Stimulated activated CD4-positive, alpha-beta T cell treated with anti-CD3 and anti-CD28 coated beads, Interleukin-2, amount 100 ng/mL, for 48 hours (primary cell): ENCODE measurements at places on chromosomes 16 and 17.

GRCh38 chr17:306536-307294 lies 45.9 kb downstream of the RPH3AL start:
- no peak for DNase-seq

DNA sequence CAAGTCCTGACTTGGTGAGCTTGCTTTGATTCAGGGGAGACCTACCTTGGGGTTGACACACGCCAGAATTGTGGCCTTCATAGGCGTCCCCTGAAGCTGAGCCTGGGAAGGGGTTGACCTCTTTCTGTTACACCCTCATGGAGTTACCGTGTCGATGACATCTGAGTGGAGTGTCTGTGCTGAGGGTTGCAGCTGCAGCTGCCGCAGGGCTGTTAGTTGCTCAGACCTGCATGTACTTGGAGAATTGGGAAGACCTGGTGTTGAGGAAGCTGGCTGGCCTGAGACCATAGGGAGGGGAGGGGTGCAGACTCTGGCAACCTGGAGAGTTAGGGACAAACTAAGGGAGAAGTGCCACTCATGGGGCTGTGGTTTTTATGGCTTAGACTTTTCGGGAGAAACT lies 9.6 kb downstream of the GSE1 start:
- no peak for DNase-seq

DNA sequence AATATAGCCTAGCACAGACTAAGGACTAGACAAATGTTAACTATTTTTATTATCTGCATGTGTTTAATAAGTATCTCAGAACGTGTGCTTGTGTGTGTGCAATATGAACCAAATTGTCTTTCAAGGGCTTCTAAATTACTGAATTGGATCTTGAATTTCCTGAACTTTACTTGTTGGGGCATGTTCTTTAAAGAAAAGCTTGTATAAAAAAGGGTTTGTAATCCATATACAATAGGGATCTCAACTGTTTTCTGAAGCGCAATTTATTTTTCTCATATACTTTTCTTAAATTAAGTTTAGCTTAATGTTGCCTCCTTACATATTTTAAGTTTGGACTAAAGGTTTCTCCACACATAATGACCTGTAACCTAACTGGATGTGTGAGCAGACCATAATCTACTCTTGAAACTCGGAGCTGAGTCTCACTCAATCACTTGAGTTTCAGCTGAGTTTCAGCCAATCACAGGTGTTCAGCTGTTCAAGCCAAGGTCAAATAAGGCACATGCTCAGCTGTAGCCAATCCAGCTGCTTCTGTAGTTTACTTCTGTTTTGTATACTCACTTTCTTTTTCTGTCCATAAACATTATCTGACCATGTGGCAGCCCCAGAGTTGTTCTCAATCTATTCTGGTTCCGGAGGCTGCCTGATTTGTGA lies 72.3 kb downstream of the CDK5R1 start:
- DNase-seq: no peak

DNA sequence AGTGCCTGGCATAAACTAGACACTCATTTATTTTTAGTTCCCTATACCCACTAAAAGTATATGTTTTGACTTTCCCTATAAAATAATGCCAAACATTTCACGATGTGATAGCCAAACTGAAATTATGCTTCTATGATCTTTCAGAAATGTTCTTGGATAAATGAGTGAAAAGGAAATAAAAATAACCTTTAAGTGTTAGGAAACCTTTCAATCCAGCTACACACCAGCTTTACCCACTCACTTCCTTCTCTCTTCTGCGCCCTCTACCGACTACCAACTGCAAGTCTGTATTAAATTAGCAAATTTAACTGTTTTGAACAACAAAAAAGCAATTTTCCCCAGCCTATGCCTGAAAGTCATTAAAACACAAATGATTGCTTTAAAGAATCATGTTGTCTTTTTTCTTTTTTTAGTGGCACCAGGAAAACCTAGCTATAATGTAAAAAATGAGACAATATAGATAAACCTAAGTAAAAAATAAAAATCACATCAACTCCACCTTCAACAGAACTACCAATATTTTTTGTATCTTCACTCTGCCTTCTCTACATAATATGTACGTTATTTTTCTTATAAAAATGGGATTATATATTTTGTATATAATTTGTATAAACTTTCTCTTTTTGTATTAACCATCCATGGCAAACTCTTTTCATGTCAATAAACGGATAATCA lies 13.2 kb upstream of the TMEM100 start:
- DNase-seq: peak; percentile 32

DNA sequence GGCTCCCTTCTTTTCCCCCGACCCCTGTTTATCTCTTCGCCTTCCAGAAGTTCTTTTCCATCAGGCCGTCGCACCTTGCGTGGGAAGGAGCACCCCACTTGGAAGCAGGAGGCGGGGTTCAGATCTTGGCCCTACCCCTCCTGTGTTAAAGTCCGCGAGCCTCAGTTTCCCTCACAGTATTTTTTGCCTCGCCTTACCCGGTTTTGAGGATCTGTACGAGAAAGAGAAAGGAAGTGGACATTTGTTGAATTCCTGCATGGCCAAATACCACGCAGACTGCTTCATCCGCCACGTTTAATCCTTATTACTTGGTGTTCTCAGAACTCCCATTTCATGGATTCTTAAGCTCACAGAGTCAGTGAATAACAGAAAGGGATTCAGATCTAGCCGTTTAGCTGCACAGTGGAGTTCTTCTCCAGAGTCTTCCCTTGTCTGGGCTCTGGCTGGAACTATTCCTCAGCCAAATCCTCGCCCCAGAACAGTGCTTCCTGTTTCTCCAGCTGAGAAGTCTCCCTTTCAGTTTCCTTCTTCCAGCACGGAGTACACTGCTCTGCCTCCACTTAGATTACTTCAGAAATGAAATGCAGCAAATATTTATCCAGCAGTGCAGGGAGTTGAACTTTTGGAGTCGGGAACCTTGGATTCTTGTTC lies 590 bp downstream of the TMEM219 start:
- no peak for DNase-seq

DNA sequence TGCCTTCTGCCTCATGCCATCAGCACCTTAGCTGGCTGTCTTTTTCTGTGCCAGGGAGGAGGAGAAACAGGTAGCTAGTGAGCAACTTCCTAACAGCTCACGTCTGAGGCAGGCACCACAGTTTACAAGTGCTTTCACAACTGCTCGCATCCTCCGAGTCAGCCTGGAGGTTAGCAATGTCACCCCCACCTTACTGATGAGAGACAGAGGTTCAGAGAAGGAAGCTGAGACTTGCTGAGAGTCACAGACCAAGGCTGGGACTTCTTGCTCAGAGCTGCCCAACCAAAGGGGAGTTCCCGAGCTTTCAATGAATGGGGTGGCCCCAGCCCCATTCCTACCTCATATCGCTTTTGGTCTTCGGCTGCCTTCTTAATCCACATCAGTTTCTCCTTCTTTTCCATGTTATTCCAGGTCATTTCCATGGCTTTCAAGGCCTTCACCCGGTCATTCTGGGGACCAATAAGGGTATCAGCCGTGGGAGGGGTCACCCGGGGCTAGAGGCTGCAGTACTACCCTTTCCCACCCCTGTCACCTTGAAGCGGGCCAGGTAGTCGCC lies 9.6 kb downstream of the UBTF start:
- peak; percentile 49 for DNase-seq

DNA sequence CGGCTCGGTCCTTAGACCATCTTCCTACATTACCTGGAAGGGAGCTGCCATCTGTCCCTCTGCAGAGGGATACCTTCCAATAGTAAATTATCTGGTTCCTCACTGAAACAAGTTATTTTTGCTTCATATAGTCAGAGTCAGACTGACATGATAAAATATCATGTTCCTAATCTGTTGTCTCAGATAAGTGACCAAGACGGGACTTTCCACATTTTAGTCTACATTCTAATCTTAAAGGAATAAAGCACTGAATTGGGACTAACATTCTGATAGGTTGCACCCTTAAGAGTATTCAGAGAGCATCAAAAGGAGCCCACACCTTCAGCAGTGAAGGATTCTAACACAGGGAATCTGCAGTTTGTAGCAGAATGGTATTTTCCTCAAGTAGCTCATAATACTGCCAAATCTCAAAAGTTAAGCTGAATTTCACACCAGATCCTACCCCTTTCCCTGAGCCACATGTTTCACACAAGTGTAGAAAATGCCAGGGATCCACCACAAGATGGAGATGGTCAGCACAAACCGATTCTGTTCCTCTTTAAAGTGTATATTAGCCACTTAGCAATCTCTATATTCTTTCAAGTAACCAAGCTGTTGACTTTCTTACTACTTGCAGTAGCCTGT lies 13.4 kb downstream of the GINS2 start:
- DNase-seq: no peak

GRCh38 chr17:75110234-75110937 lies 617 bp downstream of the ARMC7 start:
- no peak for DNase-seq

GRCh38 chr17:29789196-29790170 lies 140.5 kb downstream of the SSH2 start:
- no peak for DNase-seq

- no peak for DNase-seq
Observed at GRCh38 chr16:77897129-77897437, 108.7 kb downstream of the VAT1L start.

- DNase-seq: no peak
Observed at GRCh38 chr17:73801455-73802100, 157.3 kb upstream of the SDK2 start.

DNA sequence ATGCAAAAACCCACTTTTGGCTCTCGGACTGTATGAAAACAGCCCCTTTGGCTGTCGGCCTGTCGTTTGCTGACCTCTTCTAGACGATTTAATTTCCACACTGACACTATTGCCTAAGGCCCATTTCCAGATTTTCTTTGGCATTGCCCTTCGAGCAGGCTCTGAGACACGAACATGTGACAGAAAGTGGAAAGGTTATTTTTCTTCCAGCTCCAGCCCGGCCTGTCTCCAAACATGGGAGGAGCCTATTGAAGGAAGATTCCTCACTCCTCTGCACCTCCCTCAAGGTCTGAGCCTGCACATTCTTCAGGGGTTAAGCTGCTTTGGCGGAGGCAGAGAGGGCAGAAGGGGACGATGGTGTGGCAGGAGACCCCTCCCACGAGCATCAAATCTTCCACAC lies 85.9 kb upstream of the FOXF1 start:
- DNase-seq: no peak

- no peak for DNase-seq
Observed at GRCh38 chr16:1708768-1709180, 2.8 kb downstream of the MAPK8IP3 start.

GRCh38 chr16:9739301-9739700 lies 442.9 kb downstream of the GRIN2A start:
- DNase-seq: no peak

- no peak for DNase-seq
Observed at GRCh38 chr17:31491376-31492131, 100.1 kb downstream of the RAB11FIP4 start.

DNA sequence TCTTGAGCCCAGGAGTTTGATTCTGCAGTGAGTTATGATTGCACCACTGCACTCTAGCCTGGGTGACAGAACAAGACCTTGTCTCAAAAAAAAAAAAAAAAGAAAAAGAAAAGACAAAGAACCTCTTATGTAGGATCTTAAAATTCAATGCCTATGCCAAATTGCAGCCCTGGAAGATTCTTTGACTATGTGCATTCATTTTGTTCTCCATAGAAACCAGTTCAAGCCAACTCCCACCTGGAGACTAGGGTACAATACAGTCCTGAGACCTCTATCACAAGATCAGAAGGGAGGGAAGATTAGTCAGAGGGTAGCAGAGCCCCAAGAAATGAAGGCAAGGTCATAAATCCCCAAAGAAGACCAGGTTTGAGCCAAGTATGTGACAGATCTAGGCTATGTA lies 90.6 kb upstream of the HAS3 start:
- no peak for DNase-seq

- DNase-seq: no peak
Observed at GRCh38 chr16:709566-710499, 4.2 kb upstream of the FBXL16 start.
